ENCODE measurements at places on chromosomes 7 and 10.

DNA sequence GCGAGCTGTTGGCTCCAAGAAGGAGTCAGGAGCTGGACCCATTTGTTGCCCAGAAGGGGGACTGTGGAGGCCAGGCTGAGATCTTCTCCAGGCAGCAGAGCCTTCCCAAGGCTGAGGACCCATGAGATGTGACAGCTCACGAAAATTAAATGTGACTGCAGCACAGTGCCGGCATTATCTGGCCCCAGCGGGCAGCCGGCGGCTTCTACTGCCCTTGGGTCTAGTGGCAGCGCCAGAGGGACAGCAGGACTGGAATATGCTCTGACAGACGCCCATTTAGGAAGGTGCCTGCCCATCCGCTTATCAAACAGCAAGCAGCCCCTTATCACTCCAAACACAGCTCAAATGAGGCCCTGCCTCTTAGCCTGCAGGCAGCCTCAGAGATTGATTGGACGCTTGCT, 122.9 kb upstream of the LYZL2 start:
- DNase-seq: no peak

DNA sequence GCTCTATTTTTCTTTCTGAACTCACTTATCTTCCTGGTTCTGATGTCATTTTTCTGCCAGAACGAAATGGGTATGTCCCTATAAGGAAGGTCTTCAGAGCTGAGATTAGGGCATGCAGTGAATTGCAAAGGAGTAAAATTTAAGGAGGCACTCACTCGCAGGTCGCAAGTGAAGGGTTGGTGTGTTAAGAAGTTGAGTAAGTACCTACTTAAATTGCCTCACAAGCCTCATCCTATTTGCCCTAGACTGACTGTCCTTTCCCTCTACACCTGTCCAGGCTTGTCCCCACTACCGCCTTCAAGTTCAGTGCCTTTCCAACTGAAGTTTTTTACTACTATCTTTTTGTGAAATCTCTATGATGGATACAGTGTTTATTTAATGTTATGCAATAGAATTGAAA, 191.5 kb downstream of the AHR start:
- DNase-seq: no peak

- no peak for DNase-seq
These were observed 10.3 kb downstream of the RBP3 start for GRCh38 chr10:47358457-47358856.

- no peak for DNase-seq
These were observed 1.5 kb upstream of the TRDMT1 start for GRCh38 chr10:17202999-17203398.

GRCh38 chr10:78919181-78919966, 149.4 kb upstream of the ZMIZ1 start:
- no peak for DNase-seq

- DNase-seq: peak; percentile 84
These were observed 83.8 kb upstream of the GPR26 start for GRCh38 chr10:123582084-123582989.

DNA sequence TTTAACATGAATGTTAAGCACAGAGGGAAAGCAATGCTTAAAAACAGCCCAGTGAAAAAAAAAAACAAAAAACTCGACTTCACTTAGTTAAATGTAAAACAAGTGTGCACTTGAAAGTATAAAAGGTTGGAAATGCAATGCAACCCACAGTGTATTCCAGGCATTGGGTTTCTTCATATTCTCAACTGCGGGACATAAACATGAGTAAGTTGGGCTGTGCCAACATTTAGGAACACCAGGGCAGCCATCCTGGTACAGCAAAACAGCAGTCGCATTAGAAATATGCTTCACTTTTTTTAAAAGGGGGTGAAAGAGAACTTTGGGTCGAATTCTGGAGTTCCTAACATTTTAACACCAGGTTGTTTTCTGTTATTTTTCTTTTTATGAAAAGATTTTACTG, 937 bp downstream of the STEAP1 start:
- no peak for DNase-seq

DNA sequence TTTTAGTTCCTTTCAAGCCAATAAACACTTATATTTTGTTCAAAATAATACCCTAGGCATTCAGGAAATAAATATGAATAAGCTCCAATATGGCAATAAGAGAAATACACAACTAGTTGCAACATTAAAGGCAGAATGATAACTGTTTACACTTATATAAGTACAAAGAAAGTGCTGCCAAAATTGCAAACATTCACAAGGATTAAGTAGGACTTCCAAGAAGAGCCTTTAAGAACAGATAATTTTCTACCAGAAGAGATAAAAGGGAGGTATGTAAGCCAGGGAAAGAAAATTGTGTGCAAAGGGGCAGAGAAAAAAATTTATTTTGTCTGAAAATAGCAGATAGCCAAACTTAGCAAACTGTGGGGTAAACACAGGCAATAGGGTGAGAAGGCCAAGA, 83.8 kb downstream of the CTNNA3 start:
- DNase-seq: no peak

GRCh38 chr7:140197218-140197890, 20.6 kb upstream of the KDM7A start:
- DNase-seq: no peak

DNA sequence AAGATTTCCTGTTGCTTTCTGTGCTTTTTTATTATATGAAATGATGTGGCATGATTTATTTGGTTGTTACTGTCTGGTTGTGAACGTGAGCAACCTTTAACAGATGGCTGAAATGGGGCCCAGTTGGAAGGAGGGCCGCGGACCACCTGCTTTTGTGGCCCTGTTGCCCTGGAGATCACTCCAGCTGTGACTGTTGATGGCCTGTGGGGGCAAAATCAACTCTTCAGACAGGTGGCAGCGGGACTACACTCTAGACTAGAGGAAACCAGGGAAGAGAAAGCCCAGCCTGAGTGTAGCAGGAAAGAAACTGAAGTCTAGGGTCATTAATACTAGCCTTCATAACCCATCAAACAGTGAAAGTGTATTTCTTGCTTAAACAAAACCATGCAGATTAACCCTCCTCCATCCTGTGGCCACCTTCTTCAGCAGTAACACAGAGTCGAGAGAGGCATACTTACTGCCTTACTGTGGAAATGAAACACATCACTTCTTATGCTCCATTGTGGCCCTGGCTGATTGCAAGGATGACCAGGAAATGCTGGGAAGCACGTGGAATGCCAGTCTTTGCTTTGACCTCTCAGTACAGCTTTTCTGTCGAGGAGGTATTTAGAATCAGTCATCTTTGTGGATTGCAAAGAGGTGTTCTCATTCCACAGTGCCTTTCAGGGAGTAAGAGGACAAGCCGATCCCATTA, 80.5 kb downstream of the CCNY start:
- DNase-seq: no peak

DNA sequence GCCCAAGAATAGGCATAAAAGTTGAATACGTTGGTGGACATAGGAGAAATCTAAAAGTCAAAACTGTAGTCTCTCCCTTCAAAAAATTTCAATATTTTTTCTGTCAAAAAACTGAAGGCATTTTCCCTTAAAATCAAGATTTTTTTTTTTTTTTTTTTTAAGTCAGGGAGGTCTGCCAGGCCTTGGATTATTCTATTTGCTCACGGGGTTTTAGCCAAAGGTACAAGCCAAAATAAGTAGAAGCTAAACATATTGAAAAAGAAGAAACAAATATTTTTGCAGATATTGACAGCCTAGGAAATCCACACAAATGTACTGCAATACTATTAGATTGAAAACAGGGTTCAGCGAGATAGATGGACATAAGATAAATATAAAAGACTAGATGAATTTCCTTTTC, 190.1 kb upstream of the PLXDC2 start:
- no peak for DNase-seq

GRCh38 chr7:69889338-69889975, 291.2 kb downstream of the AUTS2 start:
- no peak for DNase-seq

GRCh38 chr10:955820-956217, 24.3 kb upstream of the LARP4B start:
- DNase-seq: no peak

DNA sequence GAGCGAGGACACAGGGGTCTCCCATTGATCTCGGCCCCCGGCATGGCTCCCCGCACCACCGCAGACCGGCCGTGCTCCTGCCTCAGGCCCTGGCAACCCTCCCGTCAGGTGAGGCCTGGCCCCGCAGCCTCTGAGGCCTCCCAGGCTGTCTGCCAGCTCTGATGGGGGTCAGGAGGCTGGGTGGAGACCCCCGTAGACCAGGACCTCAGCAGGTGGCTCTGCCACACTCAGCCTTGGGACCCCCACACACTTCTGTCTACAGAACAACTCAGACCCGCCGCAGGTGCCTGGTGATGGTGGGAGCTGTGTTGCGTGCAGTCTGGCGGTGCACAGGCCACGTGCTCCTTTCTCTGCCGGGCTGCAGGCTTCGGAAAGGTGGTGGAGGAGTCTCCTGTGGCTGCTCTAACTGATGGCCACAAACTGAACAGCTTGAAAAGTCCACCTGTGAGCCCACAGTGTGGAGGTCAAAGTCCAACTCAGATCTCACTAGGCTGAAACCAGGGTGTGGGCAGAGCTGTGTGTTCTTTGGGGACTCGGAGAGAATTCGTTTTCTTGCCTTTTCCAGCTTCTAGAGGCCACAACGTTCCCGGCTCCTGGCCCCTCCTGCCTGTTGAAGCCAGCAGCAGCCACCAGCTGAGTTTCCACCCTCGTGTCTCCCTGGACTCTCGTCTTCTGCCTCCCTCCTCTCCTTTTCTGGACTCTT, 62.5 kb downstream of the PWWP2B start:
- no peak for DNase-seq

- no peak for DNase-seq
These were observed 1.1 kb upstream of the SMIM30 start for GRCh38 chr7:113119429-113119828.

DNA sequence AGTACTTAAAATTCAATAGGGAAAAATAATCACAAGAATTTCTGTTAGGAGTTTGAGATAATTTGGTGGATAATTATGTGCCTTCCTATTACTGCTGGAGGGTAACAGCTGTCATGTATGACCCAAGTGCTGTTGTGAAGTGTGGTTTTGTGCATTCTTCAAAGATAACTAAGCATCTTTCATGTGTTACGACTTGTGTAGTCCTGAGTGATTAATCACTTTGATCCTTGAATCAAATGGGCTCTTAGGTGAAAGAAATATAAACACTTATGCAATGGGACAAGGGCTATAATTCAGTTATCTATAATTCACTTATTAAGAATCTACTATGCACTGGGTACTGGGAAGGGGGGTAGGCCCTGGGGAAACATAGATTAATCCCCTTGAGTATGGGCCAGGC, 89.0 kb downstream of the CH25H start:
- DNase-seq: no peak

DNA sequence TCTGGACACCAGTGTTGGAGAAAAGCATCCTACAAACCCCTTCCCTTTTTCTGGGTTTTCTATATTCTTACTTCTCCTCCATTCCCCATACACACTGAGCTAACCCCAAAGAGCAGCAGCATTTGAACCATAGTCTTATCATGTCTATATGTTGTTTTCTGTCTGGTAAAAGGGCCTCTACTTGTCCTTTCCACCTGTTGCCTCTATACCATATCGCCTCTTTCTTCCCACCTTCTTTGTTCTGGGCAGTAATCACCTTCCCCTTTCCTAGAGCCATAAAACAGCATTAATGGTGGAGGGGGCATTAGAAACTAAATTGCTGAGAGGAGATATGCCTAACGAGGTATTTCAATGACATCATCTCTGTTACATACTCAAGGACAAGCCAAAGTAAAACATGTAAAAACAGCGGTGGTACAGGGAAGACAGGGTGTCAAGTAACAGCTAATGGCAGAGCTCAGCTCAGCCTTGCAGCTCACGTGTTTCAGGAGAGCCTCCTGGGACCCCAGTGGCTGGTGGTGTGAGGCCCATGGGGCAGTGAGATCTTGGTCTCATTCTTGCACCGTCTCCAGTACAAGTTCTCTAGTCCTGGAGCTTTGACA, 20.6 kb downstream of the NPY start:
- peak; percentile 29 for DNase-seq

GRCh38 chr10:100014071-100014762, 4.5 kb upstream of the DNMBP start:
- no peak for DNase-seq

- DNase-seq: no peak
These were observed 33.1 kb downstream of the SLC18A2 start for GRCh38 chr10:117273980-117274379.

DNA sequence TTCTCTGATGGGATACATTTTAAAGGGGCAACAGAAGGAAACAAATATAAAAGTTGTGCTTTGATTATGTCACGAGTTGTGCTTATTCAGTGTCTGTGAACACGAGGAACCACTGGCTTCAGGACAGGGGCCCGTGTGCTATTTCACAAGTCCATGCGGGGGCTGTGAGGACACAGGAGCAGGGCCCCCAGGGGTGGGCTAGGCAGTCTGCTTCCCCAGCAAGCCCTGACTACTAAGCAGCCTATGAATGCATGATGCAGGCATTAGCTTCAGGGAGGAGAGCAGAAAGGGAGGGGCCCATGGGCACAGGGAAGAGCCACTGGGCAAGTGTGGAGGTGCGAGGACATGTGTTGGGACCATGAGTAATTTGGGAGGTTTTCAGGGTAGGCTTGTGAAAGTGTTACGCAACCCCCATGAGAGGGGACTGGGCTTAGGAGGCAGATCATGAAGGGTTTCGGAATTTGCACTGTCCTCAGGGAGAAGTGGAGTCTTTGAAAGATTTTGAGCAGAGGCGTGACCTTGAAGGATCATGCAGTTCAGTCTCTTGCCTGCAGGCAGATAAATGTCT, 424.9 kb downstream of the CALN1 start:
- no peak for DNase-seq

DNA sequence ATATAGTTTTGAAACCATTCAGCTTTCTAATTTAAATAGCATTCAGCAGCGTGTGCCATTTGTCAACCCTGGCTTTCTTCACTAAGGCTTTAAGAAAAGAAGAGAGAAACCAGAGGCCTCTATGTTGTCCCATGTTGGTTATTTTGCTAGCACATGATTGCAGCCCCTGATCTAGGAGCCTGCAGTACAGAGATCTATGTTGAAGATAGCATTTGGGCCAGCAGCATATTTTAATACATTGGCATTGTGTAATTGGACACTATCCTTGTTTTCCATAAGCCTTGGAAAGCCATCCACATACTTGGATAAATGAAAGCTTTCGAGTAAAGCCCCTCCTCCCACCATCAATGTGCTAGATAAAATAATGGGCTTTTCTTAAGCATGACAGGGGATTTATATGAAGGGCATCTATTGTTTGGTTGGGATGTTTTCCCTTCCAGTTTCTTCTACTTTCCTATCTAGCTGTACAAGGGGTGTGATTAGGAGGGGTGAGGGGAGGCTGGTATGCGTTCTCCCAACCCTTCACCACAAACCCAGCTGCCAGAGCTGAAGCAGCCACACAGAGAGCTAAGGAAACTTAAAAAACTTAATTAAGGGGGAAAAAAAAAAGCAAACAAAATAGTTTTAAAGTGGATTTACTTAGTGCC, 23.1 kb upstream of the SDHAF3 start:
- no peak for DNase-seq

GRCh38 chr10:73287441-73287840, 35.0 kb upstream of the MRPS16 start:
- DNase-seq: no peak

GRCh38 chr10:67864607-67865371, 19.7 kb upstream of the SIRT1 start:
- no peak for DNase-seq

DNA sequence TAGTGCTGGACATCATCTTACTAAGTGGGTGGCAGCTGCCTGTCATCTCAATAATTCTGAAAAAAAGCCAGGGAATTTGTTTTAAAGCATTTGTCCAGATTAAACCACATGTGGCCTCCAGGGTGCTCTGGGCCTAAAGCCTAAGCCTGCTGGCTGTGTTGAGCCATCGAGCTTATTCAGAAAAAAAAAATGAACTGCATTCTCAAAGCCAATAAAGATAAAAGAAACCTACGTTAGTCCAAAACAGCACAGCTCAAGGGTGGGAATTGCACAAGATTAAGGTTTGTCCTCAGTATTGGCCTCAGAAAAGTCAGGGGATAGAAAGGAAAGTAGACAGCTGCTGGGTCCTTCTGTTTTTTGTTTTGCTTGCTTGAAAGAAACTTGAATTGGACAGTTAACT, 22.6 kb upstream of the PRTFDC1 start:
- no peak for DNase-seq

Data from iPS-NIHi11 (cell line).